GM12891 (cell line): ENCODE measurements at places on chromosomes 5 and 9.

GRCh38 chr5:6439588-6440550 is 8.8 kb upstream of the UBE2QL1 start:
- DNase-seq: no peak

DNA sequence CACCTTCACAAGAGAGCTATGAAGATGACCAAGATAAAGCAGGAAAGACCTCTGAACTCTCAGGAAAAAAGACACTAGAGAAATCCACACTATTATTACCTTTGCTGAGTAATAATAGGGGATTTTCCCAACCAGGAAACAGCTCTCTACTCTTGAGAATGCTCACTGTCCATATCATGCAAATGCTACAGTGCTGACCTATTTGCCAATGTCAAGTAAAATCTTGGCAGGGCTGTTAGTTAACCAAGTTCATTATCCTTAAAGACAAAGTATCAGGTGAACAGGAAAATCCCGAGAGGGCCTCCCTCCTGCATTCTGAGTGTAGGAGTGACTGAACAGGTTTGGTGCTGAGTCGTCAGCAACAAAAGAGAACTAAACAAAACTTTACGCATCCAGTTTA is 306.6 kb downstream of the ACTL7B start:
- no peak for DNase-seq

GRCh38 chr5:150309101-150309885 is 6.6 kb upstream of the ARSI start:
- DNase-seq: no peak

DNA sequence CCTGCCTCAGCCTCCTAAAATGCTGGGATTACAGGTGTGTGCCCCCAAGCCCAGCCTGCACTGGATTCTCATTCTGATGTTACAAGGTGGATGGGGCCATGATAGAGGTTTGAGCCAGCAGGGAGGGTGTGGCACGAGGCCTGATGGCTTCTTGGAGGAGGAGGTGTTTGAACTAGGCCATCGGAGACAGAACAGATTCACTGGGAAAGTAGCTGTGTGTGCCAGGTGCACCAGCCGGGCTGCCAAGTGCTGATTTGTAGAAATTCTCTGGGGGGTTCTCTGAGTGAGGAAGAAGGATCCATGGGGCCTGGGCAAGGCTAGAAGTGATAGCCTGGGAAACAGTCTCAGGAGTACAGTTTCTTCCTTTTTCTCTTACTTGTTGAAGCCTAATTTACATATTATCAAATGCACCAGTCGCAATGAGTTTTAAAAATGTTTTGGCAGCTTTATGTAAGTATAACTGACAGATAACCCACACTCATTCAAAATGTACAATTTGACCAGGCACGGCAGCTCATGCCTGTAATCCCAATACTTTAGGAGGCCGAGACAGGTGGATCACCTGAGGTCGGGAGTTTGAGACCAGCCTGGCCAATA is 31.1 kb upstream of the STXBP1 start:
- DNase-seq: no peak

DNA sequence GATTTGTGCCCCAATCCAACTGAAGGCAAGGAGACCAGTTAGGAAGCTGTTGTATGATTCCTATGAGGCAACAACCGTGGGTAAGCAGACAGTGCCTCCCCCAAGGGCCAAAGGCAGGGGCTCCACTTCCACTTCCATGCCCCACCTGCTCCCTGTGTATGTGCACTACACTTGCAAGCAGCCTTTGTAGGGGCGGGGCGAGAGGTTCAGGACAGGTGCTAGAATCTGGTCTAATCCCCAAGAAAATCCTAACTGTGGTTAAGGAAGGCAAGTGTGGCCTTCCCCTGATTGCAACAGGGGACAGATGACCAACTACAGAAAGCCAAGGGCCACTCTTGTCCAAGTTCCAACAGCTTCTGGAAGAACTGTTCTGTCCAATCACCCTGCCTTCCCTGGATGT is 41.7 kb downstream of the B4GALT1 start:
- DNase-seq: no peak

DNA sequence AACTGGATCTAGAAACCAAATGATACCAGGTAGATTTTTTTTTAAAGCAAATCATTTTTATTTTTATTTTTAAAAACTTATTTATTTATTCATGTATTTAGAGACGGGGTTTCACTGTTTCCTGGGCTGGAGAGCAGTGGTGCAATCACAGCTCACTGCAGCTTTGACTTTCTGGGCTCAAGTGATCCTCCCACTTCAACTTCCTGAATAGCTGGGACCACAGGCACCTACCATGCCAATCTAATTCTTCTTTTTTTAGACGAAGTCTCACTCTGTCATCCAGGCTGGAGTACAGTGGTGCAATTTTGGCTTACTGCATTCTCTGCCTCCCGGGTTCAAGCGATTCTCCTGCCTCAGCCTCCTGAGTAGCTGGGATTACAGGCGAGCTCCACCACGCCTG is 41.3 kb upstream of the CDK20 start:
- DNase-seq: no peak

DNA sequence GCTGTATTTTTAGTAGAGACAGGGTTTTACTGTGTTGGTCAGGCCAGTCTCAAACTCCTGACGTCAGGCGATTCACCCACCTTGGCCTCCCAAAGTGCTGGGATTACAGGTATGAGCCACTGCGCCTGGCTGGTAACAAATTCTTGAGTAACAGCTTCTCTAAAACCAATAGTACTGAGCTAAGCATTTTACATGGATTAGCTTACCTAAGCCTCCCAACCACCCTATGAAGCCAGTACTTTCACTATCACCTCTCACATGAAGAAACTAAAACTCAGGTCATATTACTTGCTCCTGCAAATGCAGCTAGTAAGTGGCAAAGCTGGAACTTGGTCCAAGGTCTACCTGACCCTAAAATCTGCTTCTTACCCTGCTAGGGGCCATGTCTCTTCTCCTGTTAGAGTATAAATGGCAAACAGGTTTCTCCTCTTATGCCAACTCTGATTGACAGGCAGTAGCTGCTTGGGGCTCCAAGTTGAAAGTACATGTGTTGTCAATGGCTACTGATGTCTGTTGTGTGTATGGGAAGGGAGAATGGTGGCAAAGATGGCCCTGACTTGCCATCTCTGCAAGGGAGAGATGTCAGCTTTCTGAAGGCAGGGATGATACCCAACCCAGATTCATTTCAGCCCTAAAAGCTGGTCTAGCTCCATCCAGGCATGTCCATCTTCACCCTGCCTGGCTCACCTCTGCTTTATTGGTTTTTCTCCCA is 4.0 kb downstream of the PHF19 start:
- no peak for DNase-seq

DNA sequence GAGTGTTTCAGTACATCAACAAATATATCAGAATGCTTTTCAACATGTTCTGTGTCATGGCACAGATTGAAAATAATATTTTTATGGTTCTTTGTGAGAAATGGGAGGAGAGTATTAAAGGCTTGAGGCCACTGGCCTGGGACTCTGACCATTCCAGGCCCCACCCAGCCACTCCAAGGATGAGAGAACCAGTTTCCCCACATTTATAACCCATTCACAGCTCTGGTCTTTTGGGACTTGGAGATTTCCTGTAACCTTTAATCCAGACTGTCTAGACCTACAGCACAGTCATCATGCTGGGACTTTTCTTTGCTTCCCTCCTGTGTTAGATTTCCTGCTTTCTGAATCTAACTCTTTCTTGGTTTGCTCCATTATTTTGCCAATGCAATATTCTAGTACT is 389.6 kb downstream of the KIAA0825 start:
- no peak for DNase-seq

DNA sequence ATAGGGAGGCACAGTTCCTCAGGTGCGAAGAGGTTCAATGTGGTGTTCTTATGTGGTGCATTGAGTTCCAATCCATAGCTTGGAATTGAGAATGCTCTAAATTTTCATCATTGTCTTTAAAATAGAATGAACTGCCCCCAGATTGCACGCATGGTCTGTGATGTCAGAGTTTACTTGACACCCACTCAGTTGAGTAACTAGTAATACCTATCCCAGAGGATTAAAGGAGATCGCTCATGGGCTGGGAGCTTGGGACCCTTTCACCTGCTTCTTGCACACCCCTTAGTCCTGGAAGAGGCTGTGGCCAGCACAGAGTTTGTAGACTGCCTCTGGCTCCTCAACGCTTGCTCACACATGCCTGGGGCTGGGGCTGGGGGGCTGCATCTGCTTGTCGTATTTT is 95.1 kb upstream of the OTULINL start:
- DNase-seq: no peak

- peak; percentile 62 for DNase-seq
Observed at GRCh38 chr5:160312134-160312959, at the start of gene CCNJL. CCNJL (minus strand) TSS chr5:160312564; CDS start chr5:160311923, 641 bp downstream.

- DNase-seq: no peak
Observed at GRCh38 chr5:38541174-38541725, 15.2 kb downstream of the LIFR start.

- no peak for DNase-seq
Observed at GRCh38 chr5:127705120-127705892, 2.1 kb downstream of the CCDC192 start.

GRCh38 chr5:73039082-73039481 is 81.3 kb upstream of the TMEM171 start:
- no peak for DNase-seq

DNA sequence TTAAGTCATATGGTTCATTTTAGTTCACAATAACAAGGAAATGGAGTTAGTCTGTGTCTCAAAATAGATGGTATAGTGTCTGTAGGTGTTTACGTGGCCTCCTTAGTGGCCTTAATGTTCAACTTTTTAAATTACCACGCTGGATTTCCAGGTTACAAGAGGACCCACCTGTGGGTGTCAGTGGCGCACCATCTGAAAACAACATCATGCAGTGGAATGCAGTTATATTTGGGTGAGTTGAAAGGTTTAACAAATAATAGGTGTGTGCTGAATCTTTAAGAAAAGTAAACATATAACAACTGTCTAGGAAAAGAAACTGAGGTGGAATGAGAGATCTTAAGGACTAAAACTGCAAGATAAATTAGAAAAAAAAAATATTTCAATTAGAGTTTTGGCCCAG is 2.9 kb downstream of the UBE2B start:
- no peak for DNase-seq

- DNase-seq: no peak
Observed at GRCh38 chr9:13728131-13728530, 448.6 kb upstream of the MPDZ start.

DNA sequence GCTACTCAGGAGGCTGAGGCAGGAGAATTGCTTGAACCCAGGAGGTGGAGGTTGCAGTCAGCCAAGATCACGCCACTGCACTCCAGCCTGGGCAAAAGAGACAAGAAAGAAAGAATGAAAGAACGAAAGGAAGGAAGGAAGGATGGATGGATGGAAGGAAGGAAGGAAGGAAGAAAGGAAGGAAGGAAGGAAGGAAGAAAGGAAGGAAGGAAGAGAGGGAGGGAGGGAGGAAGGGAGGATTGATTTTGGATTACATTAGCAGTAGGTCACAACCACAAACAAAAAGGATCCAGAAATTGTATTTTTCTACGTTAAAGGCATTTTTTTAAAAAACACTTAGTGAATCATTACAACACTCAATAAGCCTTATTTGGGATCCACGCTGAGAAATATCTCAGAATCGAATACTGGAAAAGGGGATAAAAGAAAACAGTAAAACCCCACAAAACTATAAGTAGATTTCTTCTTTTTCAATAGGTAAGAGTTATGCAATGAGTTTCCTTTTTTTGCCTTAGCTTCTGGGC is 136.9 kb upstream of the FREM1 start:
- DNase-seq: no peak
